ENCODE measurements at places on chromosomes 4 and X.

GRCh38 chrX:18353931-18354368, 538 bp downstream of the SCML2 start:
- no peak for DNase-seq

DNA sequence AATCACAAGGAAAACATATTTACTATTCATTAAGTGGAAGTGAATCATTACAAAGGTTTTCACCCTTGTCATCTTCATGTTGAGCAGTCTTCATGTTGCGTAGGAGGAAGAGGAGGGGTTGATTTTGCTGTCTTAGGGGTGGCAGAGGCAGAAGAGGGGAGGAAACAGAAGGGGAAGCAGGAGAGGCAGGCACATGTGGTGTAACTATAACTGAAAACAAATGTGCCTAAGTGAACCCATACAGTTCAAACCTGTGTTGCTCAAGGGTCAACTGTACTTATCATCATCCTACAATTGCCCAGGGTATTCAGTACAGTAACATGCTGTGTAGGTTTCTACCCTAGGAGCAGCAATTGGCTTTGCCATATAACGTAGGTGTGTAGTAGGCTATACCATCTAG, 47.2 kb downstream of the SYNPO2 start:
- DNase-seq, result no peak

DNA sequence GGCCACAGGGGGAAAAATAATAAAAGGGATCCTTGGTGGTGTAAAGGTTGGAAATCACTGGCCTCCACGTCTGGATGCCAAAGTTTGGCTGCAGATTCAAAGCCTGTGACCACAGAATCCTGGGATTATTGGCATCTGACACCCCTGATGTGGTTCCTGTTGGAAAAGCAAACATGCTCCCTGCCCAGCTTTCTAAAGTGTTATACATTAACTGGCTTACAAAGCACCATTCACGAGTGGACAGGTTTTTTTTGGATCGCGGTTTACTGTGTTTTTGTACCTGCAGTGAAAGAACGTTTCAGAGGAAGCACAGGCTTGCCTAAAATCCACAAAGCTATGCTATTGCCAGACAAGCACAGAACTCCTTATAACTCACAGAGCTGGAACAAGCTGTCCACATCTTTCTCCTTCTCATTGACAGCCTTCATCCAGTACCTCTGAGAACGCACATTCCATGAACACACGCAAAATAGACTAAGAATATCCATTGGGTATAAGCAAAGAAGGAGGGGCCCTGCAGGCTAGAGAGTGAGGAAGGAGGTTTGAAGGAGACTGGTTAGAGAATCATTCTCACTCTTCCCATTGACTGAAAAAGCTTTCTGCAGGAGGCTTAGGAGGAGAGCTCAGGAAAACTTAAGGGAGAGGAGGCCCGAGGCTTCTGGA, 14.5 kb upstream of the CAPN6 start:
- no peak for DNase-seq

- DNase-seq, result peak; percentile 59
Measured at GRCh38 chr4:69860521-69861298, 765 bp upstream of the SULT1E1 start.

GRCh38 chr4:113371111-113371510, 321.7 kb downstream of the ANK2 start:
- DNase-seq, result no peak
